ENCODE measurements at places on chromosomes 2 and 18.

- DNase-seq: peak; percentile 33
Measured at GRCh38 chr2:17470855-17471641, 47.2 kb downstream of the RAD51AP2 start.

GRCh38 chr2:105194022-105194675 is 47.4 kb upstream of the GPR45 start:
- DNase-seq: no peak

GRCh38 chr2:199378948-199379650 is 78.6 kb downstream of the SATB2 start:
- DNase-seq: peak; percentile 3

GRCh38 chr2:189849550-189849949 is 65.3 kb downstream of the PMS1 start:
- no peak for DNase-seq

- peak; percentile 15 for DNase-seq
Measured at GRCh38 chr2:119011162-119011909, 69.3 kb downstream of the MARCO start.

DNA sequence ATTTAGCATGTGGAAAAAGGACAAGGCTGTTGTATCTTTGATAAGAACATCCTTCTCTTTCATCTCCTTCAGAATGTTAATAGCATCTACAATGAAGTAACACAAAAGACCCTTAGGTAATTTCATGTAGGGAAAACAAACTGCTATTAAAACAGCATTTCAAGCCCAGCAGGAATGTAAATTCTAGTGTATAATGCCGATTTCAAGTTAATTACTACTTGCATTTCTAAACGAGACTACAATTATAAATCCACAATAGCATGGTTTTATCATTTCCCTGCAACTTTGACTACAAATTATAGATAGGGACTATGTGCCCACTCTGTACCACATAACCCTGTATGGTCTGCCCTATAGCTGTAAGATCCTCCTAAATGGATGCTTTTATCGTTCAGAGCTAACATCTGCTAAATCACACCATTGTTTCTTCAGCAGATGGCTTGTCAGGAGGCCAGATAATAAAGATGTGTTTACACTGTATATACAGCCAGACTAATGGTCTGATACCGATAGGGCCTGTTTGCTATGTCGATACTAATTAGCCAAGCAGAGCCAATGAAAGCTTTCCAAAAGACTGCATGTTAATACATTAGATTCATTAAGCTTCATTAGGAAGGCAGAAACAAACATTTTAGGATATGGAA is 51.9 kb downstream of the LRPPRC start:
- DNase-seq: no peak

DNA sequence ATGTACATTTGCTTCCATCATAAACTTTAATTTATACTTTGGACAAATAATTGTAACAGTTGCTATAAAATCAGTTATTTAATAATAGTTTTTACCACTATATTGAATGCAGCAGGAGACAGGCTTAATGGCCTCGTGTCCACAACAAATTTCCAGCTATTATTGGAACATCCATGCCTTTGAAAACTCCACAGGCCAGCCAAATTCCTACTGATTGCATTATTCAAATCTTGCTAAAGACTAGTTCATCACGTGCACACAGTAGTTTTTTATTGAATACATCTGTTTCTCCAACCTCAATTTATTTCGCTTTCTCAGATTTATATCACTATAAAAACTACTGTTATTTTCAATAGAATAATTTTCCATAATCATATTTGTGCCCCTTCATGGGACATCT is 18.4 kb upstream of the PTPRM start:
- DNase-seq: no peak

GRCh38 chr2:172113617-172114016 is 10.9 kb upstream of the DLX2 start:
- peak; percentile 34 for DNase-seq

GRCh38 chr2:28729698-28730097 is 21.9 kb upstream of the PPP1CB start:
- peak; percentile 52 for DNase-seq

- no peak for DNase-seq
Measured at GRCh38 chr2:142892715-142893114, 15.3 kb downstream of the KYNU start.

DNA sequence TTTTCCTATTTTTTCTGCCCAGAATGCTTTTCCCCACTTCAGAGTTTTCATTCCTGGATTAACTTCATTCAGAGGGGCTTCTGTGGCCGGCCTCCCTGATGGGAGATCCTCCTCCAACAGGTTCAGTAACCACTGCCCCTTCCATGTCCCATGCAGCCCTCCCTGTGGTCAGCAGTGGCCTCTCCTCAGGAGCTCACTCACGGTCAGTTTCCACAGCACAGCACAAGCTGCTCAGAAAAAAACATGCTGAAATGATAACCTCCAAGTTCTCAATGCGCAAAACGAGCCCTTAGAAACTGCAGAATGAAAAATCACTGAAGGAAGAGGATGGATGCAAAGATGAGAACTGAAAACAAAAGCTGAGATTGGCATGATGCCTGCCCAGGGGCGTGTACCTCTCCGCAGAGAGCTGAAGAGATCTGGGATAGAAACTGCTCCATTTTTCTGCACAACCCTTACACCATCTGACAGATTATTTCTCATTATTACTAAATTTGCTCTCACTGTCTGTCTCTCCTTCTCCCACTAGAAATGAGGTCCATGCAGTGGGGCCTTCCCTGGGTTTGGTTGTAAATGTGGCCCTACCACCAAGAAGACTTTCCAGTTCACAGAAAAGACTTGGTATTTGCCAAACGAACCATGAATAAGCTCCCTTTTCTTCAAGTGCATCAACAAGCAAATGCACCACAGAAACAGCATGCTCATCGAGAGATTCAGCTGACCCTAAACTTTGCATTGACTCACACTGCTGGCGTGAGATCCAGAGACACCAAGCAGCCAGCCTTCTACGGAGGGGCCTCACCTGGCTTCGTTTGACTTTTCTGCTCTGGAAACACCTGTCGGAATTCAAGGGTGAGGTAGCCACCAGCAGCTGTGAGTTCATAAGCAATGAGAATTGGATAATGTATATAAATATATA is 51.5 kb downstream of the TMEM18 start:
- DNase-seq: no peak

GRCh38 chr2:112829101-112829960 is 7.2 kb downstream of the IL1B start:
- DNase-seq: peak; percentile 87

DNA sequence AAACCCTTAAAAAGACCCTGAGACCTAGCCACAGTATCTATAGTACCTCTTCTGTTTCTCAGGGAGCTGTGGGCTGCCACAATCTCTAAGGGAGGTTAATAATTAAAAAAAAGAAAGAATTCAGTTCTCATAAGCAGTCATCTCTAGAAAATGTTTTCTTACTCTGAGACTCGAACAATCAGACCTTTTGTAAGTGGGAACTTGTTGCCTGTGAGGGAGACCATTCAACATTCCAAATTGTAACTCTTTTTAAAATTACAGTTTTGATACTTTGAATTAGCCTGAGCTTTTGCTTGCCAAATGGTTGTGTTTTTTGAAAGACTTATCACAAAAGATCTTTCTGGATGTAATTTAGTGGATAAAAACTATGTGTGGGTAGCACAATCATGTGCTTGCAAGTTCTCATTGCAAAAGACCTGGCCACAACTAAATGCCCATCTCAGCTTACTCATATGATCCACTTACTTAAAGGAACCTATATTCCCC is 33.3 kb downstream of the IL1R2 start:
- peak; percentile 99 for DNase-seq

DNA sequence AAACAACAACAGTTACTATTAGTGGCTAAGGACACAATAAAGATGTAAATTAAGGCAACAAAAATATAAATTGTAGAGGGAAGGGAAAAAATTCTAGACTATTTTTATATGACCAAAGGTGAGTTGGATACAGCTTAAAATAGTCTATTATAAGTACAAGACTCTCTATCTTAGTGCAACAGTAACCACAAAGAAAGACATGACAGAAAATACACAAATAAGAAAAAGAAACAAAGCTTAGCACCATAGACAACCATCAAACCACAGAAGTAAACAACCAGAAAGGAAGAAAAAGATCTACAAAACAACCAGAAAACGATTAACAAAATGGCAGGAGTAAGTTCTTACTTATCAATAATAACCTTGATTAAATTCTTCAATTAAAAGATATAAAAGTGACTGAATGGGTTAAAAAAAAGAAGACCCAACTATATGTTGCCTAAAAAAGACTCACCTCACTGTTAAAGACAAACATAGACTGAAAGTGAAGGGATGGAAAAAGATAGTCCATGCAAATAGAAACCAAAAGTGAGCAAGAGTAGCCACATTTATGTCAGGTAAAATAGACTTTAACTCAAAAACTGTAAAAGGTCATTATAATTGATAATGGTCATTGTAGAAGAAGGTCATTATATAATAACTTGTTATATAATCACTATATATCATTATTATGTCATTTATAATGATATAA is 62.5 kb downstream of the USP40 start:
- DNase-seq: no peak

DNA sequence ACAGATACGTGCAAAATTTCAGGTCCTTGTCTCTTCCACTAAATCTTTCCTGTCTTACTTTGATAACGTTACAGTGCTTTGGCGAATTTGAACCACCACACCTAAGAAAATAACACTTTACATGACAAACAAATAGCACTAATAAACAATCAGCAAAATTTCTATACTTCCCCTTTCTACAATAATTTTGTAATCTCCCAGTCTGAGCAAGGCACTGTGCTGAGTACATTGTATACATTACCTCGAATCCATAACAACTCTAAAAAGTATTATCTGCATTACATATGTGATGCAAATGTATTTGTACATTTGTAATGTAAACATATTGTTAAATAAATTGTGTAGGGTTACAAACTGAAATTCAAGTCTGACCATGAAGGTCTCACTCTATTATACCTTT is 49.9 kb downstream of the RTN4 start:
- DNase-seq: no peak

- DNase-seq: no peak
Measured at GRCh38 chr2:21332993-21333625, 209.3 kb downstream of the TDRD15 start.

GRCh38 chr2:157319795-157320194 is 5.8 kb downstream of the ERMN start:
- no peak for DNase-seq

DNA sequence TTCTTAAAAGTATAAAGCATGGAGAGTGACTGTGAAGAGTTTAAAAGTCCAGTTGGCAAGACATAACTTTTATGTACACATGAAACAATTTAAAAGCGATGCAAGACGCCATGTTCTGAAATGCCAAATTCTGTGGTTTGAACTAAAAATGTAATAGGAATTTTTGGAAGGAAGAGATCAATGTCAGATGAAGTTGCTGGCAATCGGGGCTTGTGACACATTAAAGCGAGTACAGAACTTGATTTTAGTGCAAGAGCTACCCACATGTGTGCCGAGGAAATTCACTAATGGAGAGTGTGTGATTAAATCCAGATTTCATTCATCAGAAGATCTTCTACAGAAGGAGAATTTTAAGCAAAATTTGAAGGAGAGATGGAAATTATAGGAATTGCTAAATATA is 220.2 kb upstream of the CCDC68 start:
- DNase-seq: no peak

GRCh38 chr2:155842103-155842502 is 490.4 kb downstream of the NR4A2 start:
- DNase-seq: no peak

- no peak for DNase-seq
Measured at GRCh38 chr2:199228887-199229819, 228.6 kb downstream of the SATB2 start.

GRCh38 chr18:42525905-42526304 is 570.9 kb downstream of the PIK3C3 start:
- DNase-seq: no peak

- peak; percentile 59 for DNase-seq
Measured at GRCh38 chr2:40487602-40488001, 35.7 kb upstream of the SLC8A1 start.
